Heart right ventricle (tissue), 16 donors: ENCODE measurements at places on chromosomes 2 and 18. TPM values are rescaled to one million over a fixed set of nuclear protein-coding genes. Genes with fewer than 3 reads are reported as not detected.

The IL1RL2 gene
- 0.11 TPM for total RNA-seq

The DUSP2 gene
- 2.5 TPM for total RNA-seq

The ARHGEF33 gene
- 0.41 TPM for total RNA-seq

The RASGRP3 gene
- 66.6 TPM for total RNA-seq

The SP140 gene
- 0.09 TPM for total RNA-seq

The PRSS56 gene
- total RNA-seq = not detected

The TMEM247 gene
- total RNA-seq = not detected

The CXCR4 gene
- total RNA-seq = 24.0 TPM

The GPAT2 gene
- total RNA-seq = 4.8 TPM

The RAMP1 gene
- 96.6 TPM for total RNA-seq

The SPC25 gene
- total RNA-seq = 0.17 TPM

The CDH19 gene
- 15.0 TPM for total RNA-seq

The DCC gene
- 0.07 TPM for total RNA-seq

The LCT gene
- not detected for total RNA-seq

The CENPO gene
- total RNA-seq = 2.3 TPM

The B3GNT7 gene
- total RNA-seq = 0.94 TPM

The IL36A gene
- not detected for total RNA-seq

The UGT1A10 gene
- not detected for total RNA-seq

The ASXL3 gene
- total RNA-seq = 5.4 TPM

The TUBA4B gene
- total RNA-seq = not detected

The GPC1 gene
- total RNA-seq = 162 TPM

The CFC1 gene
- total RNA-seq = not detected

The LYG2 gene
- not detected for total RNA-seq

The PEX13 gene
- 27.8 TPM for total RNA-seq

The ARHGAP25 gene
- total RNA-seq = 4.3 TPM

The SETBP1 gene
- total RNA-seq = 6.3 TPM

The SLC30A3 gene
- total RNA-seq = 15.4 TPM

The INHA gene
- 2.8 TPM for total RNA-seq

The EFR3B gene
- 7.9 TPM for total RNA-seq

The LYPD1 gene
- total RNA-seq = 0.20 TPM

The TEKT4 gene
- total RNA-seq = not detected

The HES6 gene
- total RNA-seq = 1.5 TPM

The CBLN2 gene
- total RNA-seq = not detected

The ABCG8 gene
- not detected for total RNA-seq

The SCN2A gene
- total RNA-seq = not detected

The SPP2 gene
- total RNA-seq = not detected

The GTF2A1L gene
- not detected for total RNA-seq

The CDKL4 gene
- 0.86 TPM for total RNA-seq

The CNTNAP5 gene
- total RNA-seq = not detected

The ESPNL gene
- total RNA-seq = 0.20 TPM

The GCG gene
- not detected for total RNA-seq

The UGT1A5 gene
- not detected for total RNA-seq

The TRABD2A gene
- total RNA-seq = 0.55 TPM

The PAX8 gene
- total RNA-seq = 2.0 TPM

The ASPRV1 gene
- total RNA-seq = 1.1 TPM

The GPR35 gene
- total RNA-seq = 0.50 TPM

The FOXD4L1 gene
- not detected for total RNA-seq

The ANKRD62 gene
- total RNA-seq = not detected

The ANKAR gene
- 5.6 TPM for total RNA-seq

The CHST9 gene
- total RNA-seq = 4.6 TPM

The ACMSD gene
- total RNA-seq = not detected

The PCARE gene
- total RNA-seq = 0.74 TPM

The KATNAL2 gene
- 2.4 TPM for total RNA-seq

The ANKRD30B gene
- not detected for total RNA-seq

The SCN9A gene
- total RNA-seq = 0.67 TPM
